ENCODE measurements at places on chromosomes 2 and 18.

DNA sequence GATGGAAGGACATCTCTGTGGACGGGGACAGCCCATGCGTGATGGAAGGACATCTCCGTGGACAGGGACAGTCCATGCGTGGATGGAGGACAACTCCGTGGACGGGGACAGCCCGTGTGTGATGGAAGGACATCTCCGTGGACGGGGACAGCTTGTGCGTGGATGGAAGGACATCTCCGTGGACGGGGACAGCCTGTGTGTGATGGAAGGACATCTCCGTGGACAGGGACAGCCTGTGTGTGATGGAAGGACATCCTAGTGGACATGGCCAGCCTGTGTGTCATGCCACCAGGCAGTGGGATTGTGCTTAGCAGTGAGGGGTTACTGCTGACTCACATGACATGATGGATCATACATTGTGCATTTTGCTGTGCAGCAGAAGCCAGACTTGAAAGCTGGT lies 30.0 kb upstream of the NFATC1 start:
- no peak for DNase-seq

DNA sequence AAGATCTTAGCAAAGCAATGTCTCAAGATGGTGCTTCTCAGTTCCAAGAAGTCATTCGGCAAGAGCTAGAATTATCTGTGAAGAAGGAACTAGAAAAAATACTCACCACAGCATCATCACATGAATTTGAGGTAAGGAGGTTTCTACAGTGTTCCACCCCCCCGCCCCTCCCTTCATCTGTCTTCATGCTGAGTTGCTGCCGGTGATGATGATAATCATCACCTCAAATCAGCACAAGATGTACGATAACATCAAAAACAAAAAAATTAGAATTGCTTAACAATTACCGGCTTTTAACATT lies 14.6 kb downstream of the UGP2 start:
- DNase-seq, result no peak

GRCh38 chr18:58579561-58580047 lies 49.3 kb downstream of the ALPK2 start:
- DNase-seq, result no peak

GRCh38 chr18:55997151-55997561 lies 409.2 kb upstream of the TCF4 start:
- DNase-seq, result no peak

- DNase-seq, result no peak
Measured at GRCh38 chr2:159895258-159896065, 97.5 kb upstream of the CD302 start.

DNA sequence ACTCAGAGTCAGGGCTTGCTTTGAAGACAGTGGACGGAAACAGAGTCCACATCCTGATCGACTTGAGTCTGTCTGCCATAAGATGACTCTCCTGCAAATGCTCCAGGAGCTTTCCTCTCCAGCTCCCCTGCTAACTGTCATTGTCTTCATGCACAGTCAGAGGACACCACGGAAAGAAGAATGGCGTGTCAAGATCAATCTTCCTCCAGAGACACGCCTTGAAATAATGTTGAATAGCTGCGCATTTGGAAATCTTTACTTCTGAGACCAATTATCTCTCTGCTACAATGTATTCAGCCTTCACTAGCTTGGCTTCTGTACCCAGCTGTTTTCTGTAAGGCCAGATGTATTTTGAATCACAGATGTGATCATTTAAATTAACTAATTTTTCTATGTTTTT lies 457.2 kb downstream of the CDH2 start:
- DNase-seq, result no peak

- DNase-seq, result no peak
Measured at GRCh38 chr2:204722691-204723090, 177.4 kb downstream of the PARD3B start.

DNA sequence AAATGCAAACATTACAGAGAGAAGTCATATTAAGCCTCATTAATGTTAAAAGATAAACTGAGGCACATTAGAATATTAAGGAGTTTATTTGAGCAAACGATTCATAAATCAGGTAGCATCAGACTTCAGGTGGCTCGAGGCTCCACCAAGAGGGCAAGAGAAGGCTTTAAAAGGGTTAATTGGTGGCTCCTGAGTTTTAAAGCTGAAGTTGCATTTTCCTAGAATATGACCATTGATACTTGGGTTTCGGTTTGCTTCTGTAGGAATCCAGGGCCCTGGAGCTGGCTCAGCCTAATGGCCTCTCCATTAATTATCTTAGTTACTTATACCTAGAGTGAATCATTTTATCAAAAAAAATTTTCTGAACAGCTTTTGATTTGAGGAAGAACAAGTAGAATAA lies 123.7 kb upstream of the NABP1 start:
- DNase-seq, result no peak

DNA sequence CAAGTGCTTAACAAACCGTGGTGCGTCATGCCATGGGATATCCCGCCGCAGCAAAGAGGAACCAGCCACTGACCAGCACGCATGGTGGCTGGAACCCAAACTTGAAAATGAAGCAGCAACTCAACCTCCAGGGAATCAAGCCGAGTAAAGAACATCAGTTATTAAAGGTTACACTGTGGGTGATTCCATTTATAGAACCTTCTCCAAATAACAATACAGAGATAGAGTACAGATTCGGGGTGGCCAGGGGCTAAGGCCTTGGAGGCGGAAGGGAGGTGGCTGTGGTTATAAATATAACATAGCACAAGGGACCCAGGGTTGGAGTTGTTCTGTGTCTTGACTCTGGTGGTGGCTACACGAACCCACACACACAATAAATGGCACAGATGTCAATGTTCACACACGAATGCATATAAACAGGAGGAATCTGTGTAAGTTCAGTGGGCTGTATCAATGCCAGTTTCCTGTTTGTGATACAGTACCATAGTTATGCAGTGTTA lies 123.1 kb downstream of the EIPR1 start:
- no peak for DNase-seq

GRCh38 chr2:20803226-20803682 lies 19.6 kb downstream of the LDAH start:
- no peak for DNase-seq

DNA sequence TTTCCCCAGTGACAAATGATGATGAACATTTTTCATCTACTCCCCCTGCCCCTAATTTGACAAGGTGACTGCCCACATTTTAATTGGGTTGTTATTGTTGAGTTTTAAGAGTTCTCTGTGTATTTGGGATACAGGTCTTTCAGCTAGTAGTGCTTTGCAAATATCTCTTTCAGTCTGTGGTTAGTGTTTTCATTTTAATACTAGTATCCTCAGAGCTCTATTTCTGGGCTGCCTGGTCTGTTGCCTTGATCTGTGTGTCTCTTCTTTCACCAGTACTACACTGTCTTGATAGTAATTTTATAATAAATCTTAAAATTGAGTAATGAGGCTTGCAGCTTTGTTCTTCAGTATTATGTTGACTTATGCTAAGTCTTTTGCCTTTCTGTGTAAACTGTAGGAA lies 19.7 kb downstream of the EIF5B start:
- DNase-seq, result no peak

- DNase-seq, result no peak
Measured at GRCh38 chr2:10286216-10287037, 16.3 kb upstream of the HPCAL1 start.

GRCh38 chr2:151978709-151979108 lies 120.1 kb downstream of the CACNB4 start:
- no peak for DNase-seq

GRCh38 chr18:58887613-58887963 lies 22.9 kb downstream of the ZNF532 start:
- no peak for DNase-seq

- DNase-seq, result no peak
Measured at GRCh38 chr2:163734401-163734800, 1.4 kb downstream of the FIGN start.

- DNase-seq, result no peak
Measured at GRCh38 chr2:241945311-241945710, 75.8 kb downstream of the RTP5 start.

DNA sequence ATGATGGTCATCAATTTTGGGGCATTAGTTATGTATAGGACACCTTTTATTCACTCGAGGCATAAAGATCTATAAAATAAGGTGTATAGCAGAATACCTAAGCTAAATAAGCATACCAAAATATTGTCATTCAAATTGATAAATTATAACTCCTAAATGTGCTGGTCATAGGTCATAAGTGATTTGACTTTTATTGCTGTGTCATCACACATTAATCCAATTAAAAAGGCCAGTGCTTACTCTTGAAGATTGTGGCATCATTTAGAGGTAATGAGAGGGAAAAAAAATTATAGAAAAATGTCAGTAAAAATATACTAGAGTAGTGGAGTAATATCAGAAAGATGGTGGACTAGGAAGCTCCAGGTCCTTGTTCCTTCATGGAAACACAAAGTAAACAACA lies 346.9 kb upstream of the LRRTM1 start:
- no peak for DNase-seq

DNA sequence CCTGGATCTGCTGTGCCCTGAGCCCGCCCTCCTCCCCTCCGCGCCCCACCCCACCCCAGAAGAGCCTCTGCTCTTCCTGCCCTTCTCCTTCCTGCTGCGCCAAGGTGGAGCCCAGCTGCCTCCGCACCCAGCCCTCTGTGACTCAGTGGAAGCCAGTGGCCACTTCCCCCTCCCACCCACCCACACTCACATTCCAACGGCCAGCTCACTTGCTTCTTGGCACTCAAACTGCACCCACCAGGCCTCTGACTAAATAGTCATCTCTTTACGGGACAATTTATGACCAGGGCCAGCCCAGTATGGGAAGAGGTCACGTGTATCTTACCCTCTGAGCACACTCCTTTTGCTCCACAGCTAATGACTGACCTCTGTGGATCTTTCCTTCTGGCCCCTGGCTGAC lies 150.4 kb upstream of the SLC1A4 start:
- DNase-seq, result no peak

Data from hindlimb muscle (tissue), 1 donor.